ENCODE measurements at places on chromosomes 5 and 9.

- no peak for DNase-seq
Observed at GRCh38 chr5:150622157-150622556, 18.3 kb upstream of the SYNPO start.

- no peak for DNase-seq
Observed at GRCh38 chr5:56309262-56309826, 76.2 kb upstream of the ANKRD55 start.

DNA sequence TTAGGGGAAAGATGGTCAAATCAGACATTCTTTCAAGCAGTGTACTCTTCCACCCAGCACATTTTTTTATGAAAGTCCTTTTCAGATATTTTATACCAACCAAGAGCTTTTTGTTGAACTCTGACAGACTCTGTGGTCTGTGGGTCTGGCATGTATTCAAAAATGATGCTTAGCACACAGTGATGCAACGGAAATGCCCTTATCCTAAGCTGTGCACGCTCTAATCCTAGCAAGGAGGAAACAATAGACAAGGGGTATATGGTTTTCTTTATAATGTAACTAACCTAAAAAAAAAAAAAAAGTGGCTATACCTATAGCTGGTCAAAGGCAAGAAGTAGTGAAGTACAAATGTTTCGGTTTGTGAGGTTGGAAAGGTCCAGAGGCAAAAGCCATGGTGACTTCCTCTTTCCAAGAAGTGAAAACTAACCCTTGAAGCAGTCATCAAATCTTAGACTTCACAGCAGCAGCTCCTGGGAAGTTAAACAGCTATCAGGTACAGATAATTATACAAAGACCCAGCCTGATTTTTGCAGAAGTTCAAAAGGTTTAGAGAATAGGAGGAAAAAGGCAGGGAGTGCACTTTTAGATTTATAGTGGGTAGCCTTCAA is 82.5 kb downstream of the SEMA6A start:
- DNase-seq: no peak

DNA sequence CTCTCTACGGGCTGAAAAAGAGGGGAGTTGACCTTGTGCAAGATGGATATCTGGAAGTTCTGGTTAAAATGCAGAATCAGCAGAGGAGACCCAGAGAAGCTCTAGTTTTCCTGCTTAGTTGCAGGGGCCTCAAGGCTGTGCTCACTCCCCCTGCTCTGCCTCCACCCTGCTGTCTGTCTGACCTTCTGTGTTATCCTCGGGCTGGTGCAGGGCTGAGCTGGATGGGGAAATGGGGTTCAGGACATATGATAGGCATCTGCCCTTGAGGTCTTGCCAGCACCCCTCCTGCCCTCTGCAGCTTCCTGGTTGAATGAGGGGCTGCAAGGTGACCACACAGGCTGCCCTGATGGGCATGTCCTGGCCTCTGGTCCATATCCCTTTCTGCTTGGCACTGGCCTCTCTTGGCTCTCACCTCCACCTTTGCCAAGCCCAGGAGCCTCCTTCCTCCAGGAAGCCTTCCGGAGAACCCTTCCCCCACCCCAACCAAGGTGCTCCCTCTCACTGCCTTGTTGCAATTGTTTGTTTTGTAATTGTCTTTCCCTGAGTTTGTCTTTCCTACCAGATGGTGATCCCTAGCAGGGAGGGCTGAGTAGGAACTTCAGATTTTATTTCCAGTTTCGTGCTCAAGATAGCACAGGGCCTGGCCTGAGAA is 1.3 kb downstream of the TMEM268 start:
- no peak for DNase-seq

DNA sequence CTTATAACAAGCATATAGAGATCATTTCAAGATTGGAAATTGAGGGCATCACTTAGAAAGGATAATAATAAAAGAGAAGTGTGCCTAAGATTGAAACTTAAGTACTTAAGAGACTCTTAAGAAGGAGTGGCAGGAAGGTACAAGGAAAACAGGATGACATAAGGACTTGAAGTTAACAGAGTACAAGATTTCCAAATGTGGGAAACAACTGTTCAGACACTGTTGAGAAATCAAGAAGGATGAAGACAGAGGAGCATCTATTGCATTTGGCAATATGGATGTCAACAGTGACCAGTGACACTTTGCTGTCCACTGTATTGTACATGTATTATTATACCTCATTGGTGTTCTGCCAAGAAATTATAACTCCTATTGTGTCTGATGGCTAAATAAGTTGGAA is 157.8 kb upstream of the PTGER4 start:
- DNase-seq: no peak
